ENCODE measurements at places on chromosomes 7 and 10.
A peak's percentile ranks its signal among the peaks of the same experiment; 100 is the strongest.

- peak; percentile 44 for DNase-seq
Measured at GRCh38 chr10:666237-667012, 23.0 kb downstream of the DIP2C start.

DNA sequence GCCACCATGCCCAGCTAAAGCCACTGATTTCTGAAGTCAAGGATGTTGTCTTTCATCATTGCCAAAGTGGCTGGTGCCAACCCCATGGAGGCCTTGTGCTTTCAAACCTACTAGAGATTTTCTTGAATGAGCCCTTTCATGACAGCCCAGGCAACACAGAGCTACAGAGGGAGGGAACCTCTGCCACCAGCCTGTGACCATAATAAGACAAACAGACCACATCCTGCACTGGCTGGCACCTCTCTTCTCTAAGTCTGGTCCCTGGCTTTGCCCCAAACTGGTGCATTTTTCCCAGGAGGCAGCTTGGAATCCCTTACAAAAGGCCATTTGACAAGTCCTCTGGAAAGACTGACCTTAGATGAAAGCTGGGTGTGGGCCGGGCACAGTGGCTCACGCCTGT lies 348.8 kb downstream of the GALNT17 start:
- DNase-seq, result no peak

GRCh38 chr7:6640246-6640721 lies 3.2 kb downstream of the ZNF316 start:
- peak; percentile 77 for DNase-seq

- no peak for DNase-seq
Measured at GRCh38 chr10:7027913-7028808, 382.7 kb downstream of the SFMBT2 start.

- DNase-seq, result no peak
Measured at GRCh38 chr10:8312781-8313180, 258.3 kb downstream of the GATA3 start.

DNA sequence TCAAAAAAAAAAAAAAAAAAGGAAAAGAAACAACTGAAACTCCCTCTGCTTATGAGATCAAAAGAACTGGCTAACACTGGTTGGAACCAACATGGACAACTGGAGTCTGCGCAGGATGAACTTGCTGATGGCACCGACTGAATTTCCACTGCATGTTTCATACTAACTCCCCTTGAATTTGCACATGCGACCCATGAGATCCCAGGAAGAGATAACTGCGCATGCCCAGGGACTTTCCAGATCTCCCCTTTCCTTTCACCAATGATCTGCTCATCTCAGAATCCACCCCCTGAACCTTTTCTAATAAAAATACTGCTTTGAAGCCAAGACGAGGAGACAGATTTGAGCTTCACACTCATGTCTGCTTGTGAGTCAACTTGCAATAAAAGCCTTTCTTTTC lies 20.7 kb downstream of the LBX1 start:
- DNase-seq, result no peak

- no peak for DNase-seq
Measured at GRCh38 chr7:127254163-127254684, 1.5 kb upstream of the GRM8 start.

- peak; percentile 82 for DNase-seq
Measured at GRCh38 chr10:127117125-127117524, 79.3 kb downstream of the INSYN2A start.

DNA sequence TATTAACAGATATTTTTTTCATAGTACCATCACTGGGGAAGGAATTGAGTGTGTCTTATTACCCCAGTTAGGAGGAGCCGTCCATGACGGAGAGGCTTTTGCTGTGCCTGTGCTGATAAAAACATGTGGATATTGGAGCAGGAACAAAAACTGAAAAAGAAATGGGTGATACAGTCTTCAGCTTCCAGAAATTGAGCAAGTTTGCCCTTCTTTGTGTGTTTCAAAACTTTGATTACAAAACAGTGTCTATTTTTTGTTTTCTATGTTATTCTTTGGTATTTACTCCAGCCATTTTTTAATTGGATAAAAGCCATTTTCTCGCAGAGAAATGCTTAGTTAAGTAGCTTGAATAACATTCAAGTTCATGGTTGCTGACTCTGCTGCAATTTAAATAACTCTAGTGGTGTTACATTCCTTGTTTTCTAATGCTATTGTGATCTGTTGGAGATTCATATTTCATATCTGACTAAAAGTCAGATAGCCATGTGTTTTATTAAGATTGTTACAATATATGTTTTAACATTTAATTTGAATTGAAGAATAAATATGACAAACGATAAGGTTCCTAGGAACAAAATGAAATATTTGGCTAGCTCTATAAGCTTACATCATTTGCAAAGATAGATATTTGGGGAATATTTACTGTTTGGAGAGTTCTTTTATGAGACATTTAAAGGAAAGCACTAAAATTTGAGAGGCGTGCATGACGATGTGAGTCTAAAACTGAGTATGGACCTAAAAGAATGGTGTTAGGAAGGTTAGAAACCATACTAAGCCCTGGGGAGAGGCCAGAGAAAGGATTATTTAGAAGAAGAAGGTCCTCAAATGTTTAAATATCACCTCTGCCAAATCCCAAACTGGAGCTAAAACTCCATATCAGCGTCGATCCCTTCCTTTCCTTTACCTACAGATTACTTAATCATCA lies 747.3 kb upstream of the CELF2 start:
- DNase-seq, result no peak

GRCh38 chr10:87716348-87716670 lies 56.6 kb downstream of the PAPSS2 start:
- DNase-seq, result no peak

DNA sequence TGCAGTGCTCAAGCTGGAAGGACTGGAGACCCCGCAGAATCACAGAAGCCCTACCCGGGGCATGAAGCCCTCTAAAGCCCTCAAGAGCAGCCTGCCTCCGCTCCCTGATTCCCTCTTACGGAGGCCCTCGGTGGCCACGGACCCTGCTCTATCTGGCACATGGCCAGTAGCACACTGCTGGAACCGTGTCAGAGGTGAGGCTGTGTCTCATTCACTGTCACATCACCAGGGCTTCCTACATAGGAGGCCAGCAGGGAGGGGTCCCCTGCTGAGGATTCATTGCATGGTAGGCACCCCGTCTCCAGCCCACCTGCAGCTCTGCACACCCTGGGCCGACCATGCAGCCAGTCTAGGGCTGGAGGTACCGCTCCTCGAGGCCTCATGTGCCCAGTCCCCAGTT lies 259.2 kb downstream of the TNS3 start:
- no peak for DNase-seq

Data from islet precursor cell (in vitro differentiated cells).